ENCODE measurements at places on chromosomes 11 and 22.

GRCh38 chr11:111603611-111604130 is 1.4 kb downstream of the SIK2 start:
- no peak for DNase-seq

DNA sequence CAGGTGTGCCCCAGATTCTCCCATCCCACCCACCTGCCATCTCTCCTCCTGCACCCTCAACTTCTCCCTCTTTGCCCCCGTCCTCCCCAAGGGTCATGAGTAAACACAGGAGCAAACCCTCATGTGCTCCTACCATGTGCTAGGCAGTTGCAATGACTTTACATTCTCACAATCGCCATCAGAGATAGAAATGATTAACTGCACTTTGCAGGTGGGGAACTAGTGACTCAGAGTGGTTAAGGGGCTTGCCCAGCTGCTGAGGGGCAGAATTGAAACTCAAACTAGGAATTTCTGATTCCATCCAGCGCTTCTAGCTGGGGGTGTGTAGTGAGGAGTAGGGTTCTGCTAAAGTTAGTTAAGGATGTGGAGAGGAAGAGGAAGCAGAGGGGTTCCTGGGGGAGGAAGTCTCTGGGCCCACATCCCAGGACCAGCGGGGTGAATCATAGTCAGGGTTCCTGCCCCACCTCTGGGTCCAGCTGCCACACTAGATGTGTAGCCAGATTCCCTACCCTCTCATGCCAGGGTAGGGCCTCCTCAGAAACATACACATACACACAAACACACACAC is 16.0 kb upstream of the PRG2 start:
- DNase-seq: no peak

GRCh38 chr11:95364324-95365295 is 133.6 kb upstream of the SESN3 start:
- no peak for DNase-seq

DNA sequence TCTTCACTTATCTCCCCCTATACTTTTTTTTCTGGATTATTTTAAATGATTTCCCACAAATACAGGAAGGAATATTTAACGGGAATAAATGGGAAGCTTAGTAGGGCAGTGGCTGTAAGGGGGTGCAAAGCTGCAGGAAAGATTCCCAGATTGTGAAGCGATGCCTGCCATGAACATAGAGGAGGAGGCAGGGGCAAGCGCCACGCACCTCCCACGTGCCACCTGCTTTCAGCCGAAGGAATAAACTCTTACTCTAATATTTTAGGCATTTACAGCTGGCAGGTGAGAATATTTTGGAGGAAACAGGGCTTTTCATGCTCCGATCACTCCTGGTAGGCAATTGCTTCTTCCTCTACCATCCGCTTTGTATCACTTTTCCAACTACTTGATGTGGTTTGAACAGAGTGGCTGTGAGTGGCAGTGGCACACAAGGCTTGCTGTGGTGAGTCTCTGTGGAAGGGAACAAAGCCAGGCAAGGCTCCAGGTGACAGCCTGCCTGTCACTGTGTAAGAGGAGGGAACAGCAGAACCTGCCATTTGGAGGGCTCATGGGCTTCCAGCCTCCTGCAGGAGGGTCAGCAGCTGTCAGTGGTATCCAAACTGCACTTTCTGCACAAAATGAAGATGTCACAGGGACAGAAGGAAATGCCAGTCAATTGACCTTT is 54.5 kb upstream of the PLET1 start:
- DNase-seq: no peak

DNA sequence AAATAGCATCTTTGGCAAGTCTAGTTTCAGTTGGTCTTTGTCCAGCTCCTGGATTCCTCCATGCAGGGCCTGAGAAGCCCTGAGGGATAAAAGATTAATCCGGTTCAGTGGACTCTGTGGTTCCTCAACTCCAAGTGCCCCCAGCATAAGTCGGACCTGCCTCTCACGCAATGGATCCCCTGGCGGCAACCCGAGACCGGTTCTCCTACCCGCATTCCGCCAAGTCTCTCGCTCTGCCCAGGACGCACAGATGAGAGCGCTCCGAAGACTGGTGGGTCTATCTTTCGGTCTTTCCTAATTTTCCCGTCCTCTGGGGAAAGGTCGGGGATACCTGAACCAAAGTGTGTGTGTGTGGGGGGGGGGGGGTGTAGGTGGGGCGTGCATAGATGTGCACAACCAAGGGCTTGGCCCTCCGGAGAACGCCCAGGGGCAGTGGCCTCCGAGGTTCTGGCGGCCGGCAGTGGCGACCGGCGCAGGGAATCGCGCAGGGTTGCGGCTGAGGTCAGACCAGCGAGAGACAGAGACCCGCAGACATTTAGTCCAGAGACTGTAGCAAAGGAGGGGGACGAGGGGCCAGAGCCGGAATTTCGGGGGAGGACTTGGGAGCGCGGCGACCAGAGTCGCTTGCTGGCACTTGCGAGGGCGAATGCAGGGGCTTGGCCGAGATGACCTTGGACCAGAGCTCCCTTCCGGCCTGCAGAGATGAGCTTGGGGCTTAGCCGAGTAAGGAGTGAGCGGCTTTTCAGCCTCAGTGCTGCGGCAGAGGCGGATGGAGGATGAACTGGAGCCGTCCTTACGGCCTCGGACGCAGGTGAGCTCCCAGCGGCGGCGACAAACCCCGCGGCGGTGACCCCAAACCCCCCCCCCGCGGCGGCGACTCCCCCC is 712 bp upstream of the SLC2A11 start:
- peak; percentile 12 for DNase-seq

DNA sequence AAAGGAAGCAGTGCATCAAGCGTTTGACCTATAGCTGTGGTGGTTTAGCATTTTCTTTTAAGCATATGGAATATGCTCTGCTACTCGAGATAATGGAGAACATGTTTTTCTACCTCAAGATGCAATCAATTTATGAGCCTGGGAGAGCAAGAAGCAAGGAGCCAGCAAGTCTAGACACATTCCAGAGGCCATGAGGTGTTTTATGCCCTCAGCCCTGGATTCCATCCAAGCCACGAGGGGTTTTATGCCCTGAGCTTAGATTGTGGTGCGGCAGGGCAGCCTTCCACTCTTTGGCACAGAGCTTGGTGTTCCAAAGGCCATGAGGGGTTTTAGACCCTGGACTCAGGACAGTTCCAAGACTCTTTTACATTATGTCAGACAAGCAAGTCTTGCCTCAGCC is 11.7 kb upstream of the DNAJB13 start:
- DNase-seq: peak; percentile 49

GRCh38 chr22:30121960-30122359 is 41.7 kb downstream of the HORMAD2 start:
- no peak for DNase-seq

DNA sequence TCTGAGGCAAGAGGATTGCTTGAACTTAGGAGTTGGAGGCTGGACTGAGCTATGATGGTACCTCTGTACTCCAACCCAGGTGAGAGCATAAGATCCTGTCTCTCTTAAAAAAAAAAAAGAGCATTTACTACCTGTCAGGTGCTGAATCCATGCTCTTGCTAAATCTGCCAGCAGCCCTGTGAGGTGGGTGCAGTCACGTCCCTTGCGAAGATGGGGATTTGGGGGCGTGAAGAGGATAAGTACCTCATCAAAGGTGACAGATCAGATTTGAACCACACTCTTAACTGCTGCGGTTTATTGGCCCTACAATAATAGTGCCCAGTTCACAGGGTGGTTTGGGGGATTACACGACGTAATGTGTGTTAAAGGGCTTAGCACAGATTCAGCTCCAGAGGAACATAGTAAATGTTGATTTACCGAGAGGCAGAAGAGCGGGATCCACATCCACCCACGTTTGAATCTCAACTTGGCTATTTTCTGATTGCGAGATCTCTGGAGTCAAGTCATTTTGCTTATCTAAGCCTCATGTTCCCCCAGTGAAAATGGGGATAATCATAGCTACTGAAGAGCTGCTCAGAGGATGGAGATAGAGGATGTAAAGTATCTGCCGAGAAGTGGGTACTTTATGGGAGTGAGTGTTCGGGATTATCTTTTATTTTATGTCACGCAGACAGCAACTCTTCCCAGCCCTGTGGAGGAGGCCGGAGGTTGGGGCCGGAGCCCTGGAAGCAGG is 28.1 kb upstream of the LRRC10B start:
- no peak for DNase-seq
